MG63 (cell line): ENCODE measurements at places on chromosomes 2 and 18. TPM values are rescaled to one million over a fixed set of nuclear protein-coding genes. Genes with fewer than 3 reads are reported as not detected.

The CRYBA2 gene
- total RNA-seq, result not detected in 2 replicates

The GALR1 gene
- total RNA-seq, result not detected in 2 replicates

GRCh38 chr2:136016427-136016826 is 31.0 kb upstream of the DARS1 start:
- DNase-seq, result no peak

DNA sequence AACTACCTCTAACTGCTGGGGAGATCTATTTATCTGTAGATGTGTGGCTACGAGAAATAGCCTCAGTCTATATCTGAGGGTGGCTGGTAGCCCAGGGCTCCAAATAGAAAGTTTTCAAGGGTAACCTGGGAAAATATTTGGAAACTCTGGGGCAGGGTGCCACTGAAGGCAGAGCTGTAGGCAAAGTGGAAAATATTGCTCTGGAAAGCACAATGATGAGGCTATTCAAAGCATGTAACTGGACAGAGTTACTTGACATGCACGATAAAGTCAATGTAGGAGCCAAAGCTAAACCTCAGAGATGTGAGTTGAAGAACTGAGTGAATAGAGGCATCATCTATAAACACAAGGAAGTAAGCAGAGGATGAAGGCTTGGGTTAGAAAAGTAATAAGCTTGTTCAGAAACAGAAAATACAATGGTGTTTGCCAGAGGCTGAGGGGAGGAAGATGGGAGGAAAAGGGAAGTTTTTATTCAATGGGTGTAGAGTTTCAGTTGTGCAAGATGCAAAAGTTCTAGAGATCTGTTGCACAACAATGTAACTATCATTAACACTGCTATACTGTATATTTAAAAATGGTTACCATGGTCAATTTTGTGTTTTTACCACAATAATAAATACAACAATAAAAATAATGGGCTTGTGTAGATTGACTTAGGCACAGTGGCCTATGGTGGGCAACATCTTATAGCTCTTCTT is 171.6 kb downstream of the MBD2 start:
- no peak for DNase-seq

- DNase-seq, result no peak
Observed at GRCh38 chr18:68083776-68084175, 567.3 kb upstream of the DSEL start.

DNA sequence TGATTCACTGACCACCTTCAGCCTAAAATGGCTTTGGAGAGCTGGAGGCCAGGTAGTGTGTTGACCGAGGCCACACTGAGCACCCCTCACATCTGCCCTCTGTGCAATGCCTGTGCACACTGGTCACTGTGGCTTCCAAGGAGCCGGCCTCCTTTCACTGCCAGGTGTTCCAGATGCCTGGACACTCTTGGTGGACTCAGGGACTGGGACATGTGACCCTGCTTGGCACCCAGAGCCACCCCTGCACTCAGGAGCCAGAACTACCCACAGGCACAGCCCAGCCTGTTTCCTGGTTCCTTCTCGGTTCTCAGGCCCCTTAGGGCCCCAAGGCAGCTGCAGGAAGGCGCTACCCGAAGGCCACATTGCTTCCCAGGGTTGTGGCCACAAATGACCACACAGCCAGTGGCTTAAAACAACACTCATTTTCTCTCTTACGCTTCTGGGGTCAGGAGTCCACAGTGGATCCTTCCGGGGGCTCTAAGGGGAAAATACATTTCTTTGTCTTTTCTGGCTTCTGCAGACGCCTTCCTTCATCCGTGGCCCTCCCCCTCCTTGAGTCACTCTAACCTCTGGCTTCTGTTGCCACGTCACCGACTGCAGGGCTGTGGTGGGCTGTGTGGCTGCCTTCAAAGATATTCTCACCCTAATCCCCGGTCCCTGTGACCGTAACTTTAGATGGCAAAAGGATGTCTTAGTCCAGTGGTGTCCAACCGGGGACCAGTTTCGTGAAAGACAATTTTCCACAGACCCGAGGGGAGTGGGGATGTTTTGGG is 78.6 kb downstream of the ASB1 start:
- DNase-seq, result no peak

DNA sequence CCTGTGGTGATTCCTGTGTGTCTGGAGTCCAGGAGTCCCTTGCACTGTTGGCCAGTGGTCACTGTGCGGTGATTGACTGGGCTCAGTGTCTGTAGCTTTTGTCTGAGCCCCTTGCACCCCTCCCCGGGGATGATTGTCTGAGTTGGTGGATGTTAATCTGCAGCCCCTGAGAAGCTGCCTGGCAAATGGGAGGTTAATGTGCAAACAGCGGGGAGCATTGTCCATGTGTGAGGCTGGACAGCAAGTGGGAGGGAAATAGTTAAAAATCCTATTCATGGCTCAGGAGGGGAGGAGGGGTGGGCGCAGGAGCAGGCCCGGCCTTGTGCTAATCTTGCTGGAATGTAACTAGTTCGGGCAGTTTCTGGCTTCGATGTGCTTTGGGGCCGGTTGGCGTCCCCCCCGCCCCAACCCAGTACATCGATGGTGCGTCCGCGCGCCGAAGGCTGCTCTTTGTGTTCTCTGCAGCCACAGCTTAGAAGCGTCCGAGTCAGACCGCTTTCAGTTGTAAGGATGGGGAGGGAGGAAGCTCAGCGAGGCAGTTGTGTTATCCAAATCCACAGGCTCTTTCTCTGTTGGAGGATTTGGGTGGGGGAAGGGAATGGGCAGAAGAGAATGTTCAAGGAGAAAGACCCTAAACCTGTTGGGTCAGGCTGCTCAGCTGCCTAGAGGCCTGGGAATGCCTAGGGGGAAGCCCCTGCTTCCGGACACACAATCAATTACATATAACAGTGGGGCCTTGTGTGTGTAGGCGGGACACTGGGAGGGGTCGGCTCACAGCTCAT is 71.8 kb downstream of the TGOLN2 start:
- DNase-seq, result no peak

GRCh38 chr18:35155398-35156117 is 85.3 kb upstream of the ZNF397 start:
- no peak for DNase-seq

GRCh38 chr2:31222071-31222470 is 4.8 kb upstream of the CAPN14 start:
- no peak for DNase-seq

DNA sequence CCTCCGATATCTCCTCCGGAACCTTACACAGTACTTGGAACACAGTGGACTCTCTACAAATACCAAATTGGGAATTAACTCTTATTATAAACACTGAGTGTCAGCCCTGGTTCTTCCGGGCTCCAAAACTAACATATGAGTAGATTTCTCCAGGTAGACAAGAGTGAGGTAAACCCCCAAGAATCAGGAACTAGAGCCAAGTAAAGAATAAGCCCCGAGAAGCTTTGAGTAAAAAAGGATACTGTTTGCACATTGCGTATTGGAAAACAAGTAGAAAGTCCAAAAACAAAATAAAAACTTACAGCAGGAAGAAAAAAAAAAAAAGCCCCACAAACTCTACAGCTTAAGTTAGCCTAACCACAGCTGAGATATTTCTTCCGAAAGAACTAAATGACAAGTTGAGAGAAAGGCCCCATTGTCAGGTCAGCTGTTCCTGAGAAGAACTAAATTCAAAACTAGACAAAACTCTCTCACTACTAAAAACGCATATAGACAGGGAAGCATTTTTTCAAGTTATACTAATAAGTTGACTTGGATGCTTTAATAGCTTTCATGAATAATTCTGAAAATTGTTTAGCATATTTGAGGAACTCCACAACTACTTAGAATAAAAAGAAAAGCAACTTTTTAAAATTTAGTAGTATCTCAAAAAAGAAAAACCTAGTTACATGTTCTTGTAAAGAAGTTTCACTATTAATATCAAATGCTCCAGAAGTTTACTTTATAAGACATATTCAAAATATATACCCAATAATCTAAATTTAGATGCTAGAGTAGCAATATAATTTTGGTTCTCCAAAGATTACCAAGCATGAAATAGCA is 4.3 kb upstream of the HAAO start:
- no peak for DNase-seq

GRCh38 chr2:138827426-138828054 is 47.4 kb upstream of the NXPH2 start:
- DNase-seq, result no peak

DNA sequence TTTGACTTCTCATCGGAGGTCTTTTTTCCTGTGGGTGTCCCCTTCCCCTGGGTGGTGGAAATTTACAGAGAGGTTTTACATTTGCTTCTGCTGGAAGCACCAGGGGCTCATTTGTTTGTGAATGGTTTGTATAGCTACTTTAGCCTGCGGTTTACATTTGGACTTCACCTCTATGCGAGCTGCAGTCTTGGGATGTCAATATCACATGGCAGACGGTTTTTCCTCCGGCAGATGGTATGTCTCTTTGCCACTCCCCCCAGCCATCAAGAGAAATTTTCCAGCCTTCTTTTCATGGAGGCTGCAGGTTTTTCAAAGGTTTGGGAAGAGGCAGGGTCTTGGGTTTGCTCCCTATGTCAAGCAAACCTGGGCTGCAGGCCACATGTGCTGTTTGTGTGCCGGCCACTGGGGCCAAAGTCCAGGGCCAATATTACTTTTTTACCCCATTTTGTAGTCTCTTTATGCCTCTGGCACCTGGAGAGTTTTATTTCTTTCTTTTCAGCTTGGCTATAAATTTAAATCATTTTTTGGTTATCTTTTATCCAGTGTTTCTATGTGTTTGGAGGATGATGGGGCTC is 23.9 kb upstream of the BOD1L2 start:
- DNase-seq, result no peak
